CD4-positive, alpha-beta T cell treated with Interleukin-15 for 4 hours (primary cell): ENCODE measurements at places on chromosomes 7 and 10.

- no peak for DNase-seq
These were observed 107.3 kb downstream of the NKX6-2 start for GRCh38 chr10:132678436-132679216.

DNA sequence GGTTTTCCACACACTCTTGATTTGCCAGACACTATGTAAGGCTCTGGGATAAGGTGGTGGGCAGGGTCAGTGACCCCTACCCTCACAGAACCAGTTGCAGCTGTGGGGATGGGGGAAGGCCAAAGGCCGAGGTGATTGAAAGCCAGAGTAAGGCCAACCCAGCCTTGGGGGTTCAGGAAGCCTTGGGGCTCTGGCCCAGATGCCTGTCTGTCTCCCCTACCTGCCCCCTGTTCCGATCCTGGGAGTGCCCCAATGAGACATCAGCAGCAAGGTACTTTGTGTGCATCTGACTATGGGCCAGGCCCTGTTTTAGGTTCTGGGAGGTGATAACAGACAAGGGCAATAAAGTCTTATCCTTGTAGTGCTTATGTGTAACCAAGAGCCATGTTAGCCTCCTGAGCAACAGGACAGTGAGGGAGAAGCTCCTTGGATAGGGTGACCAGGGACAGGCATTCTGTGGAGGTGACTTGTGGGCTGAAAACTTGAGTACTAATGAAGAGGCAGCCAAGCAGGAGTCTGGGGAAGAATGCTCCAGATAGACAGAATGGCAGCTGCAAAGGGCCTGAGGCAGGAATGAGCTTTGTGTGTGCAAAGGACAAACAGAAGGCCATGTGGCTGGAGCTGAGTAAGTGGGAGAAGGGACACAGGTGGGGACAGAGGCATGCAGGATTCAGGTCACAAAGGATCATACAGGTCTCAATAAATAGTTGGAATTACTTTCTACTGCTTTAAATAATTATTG is 35.4 kb downstream of the TSPAN14 start:
- DNase-seq, result no peak

DNA sequence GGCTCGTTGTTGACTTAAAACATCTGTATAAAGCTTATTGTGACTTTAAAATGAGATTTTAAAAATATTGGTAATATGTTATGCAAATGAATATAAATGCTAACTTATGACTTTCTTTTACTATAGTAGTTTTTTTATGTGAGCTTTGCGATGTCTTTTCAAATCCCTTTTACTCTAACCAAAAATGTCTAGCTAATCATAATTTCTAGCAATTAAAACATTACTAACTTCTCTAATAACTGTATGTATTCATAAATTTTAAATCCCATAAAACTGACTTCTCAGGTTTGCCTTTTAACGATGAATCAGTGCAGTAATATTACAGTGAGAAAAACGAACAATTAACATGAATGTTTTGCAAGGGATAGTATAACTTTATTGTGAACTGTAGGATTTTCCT is 113.2 kb downstream of the MAPK8 start:
- no peak for DNase-seq

DNA sequence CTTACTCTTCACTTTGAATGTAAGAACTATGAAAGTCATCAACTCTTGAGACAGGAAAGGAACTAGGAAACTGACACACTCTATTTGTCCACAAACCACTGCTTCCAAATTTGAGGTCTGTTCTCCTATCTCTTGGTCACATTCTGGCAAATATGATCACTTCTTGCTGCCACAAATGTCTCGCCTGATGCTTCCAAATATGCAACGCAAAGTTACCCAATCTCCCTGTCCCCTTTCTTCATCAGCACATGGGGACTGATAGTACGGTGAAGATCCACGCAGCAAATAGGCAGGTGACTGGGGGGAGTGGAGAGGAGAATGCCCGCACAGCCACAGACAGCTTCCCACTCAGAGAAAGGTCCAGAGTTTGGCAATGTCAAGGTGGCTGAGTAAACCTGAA is 92.6 kb upstream of the TCF7L2 start:
- DNase-seq, result no peak
